ENCODE measurements at places on chromosomes 3 and 15.
A peak's percentile ranks its signal among the peaks of the same experiment; 100 is the strongest.

DNA sequence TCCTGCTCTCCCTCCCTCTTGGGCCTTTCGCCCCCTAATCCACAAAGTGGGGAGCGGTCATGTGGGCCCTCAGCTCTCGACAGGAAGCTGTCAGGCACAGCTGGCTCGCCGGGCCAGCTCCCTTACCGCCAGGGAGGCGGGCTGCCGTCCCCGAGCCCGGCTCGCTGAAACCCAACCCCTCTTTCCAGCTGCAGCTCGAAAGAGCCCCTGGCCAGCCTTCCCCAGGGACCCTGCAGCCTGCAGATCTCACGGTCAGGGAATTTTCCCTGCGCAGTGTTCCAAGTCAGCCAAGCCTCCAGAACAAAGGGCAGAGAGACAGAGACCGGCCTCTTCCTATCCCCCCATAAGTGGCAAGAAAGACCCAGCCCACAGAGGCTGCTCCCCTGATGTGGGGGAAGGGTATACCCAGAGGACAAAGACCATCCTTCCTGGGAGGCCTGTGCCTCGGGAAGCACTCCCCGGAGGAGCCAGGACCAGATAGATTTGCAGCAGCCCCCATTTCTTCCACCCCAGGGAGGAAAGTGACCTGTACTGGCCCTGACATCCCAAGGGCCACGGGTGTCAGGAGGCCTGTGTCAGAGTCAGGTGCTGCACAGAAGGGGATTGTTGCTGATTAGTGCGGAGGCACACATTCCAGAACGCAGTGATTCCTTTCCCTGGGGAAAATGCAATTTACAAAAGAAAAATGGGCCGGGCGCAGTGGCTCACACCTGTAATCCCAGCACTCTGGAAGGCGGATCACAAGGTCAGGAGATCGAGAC, 32.6 kb downstream of the MAGEF1 start:
- no peak for DNase-seq

DNA sequence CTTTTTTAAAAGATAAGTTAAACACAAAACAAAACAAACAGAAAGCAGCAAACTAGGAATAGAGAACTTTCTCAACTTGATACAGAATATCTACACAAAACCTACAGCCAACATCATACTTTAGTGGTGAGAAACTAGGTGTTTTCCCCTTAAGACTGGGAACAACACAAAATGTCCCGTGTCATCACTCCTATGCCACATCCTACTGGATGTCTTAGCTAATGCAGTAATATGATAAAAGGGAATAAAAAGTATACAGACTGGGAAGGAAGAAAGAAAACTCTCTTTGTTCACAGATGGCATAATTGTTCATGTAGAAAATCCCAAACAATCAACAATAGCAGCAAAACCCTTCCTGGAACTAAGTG, 45.9 kb downstream of the TMEM45A start:
- DNase-seq, result no peak

- no peak for DNase-seq
Observed at GRCh38 chr15:72535911-72536310, 61.8 kb downstream of the ARIH1 start.

DNA sequence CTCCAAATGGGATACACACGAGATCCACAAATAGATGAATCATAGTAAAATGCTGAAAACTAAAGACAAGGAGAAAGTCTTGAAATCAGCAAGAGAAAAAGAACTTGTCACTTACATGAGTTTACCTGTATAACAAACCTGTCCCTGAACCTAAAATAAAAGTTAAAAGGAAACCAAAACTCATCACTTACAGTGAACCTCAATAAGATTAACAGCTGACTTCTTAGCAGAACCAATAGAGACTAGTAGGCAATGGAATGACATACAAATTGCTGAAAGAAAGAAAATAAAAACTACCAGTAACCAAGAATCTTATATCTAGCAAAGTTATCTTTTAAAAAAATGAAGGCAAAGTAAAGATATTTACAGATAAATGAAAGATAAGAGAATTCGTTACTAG, 27.4 kb downstream of the SEC22A start:
- DNase-seq, result no peak

DNA sequence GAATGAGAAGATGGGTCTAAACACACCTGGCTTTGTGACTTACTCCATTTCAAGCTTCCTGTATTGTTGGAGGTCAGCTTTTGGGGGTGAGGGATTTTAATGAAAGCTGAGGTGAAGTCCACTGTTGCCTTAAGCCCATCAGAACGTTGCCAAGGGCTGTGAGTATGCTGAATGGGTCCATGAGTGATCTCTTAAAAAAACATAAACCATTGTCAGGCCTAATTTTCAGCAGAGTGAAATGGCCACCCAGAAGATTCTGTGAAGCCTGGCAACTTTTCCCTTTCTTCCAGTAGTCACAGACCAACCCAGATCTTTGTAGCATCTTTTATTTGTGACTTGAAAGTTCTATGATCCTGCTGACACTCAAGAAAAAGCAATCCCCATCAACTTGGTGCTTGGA, 87.0 kb downstream of the SMAD3 start:
- DNase-seq, result no peak

- no peak for DNase-seq
Observed at GRCh38 chr3:24407980-24408680, 86.5 kb downstream of the THRB start.

GRCh38 chr3:52190294-52191074, 7.5 kb upstream of the ALAS1 start:
- DNase-seq, result no peak

GRCh38 chr15:77568973-77569728, 63.6 kb downstream of the LINGO1 start:
- DNase-seq, result no peak

DNA sequence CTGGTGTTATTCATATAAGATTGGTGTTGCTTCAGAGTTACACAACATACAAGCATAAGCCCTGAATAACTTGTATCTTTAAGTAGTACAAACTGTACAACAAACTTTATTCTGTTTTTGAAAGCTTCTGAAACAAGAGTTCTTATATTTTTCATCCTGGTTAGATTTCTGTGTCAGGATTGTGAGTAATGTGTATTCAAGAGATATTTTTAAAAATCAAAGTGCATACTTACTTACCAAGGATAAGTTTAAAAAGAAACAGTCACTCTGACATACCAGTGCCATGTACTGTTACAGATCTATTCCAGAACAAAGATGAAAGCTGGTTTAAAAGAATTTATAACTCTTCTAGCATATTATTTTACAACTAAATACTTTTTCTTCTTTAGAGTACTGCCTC, 755.1 kb downstream of the ZPLD1 start:
- no peak for DNase-seq

DNA sequence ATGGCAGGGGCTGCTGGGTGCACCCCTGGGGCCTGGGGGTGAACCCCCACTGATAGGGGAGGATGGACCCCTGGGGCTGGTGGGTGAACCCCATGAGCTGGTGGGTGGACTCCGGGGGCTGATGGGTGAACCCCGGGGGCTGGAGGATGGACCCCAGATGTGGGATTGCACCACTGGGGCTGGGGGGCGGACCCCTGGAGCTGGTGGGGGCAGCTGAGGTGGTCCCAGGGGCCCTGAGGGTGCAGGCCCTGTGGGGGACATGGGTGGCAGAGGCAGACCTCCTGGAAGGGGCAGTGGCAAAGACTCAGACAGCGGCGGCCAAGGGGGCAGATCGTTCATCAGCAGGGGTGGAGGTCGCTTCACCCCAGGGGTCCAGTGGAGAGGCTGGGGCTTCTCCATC, 17.4 kb upstream of the TXNRD3 start:
- DNase-seq, result no peak

- no peak for DNase-seq
Observed at GRCh38 chr3:189883113-189883753, 237.5 kb downstream of the P3H2 start.

DNA sequence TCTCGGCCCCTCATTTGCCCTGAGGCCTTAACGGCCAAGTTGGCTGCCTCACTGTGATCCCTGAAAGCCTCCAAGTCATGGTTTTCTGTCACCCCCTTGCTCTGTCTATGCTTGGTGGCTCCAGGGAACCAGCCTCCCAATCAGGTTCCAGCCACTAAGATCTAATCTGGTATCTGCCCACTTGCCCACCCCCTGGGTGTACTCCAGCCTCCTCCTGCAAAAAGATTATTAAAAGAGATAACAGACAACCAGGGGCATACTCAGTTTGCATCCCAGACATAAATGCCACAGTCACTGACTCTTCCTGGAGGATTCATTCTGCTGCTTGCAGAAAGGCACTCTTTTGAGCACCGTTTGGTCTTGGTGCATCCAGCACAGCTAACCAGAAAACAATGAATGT, 103.9 kb downstream of the NTRK3 start:
- no peak for DNase-seq

- no peak for DNase-seq
Observed at GRCh38 chr3:58204720-58205119, 6.1 kb downstream of the DNASE1L3 start.

DNA sequence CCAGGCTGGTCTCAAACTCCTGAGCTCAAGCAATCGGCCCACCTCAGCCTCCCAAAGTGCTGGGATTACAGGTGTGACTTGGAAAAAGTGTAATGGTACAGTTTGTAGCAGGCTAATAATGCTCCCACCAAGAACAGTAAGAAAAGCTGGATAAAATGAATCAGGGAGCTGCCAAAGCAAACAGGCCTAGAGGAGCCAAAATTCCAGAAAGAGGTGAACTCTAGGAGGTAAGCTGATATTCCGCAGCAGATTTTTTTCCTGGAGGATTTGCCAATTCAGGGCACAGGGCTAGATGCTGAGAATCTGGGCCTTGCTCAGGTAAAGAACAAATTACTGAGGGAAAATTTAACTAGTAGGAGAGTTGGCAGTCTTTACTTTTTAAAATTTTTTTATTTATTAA, 11.0 kb upstream of the PCYT1A start:
- DNase-seq, result no peak

GRCh38 chr3:173660645-173661299, 263.2 kb downstream of the NLGN1 start:
- DNase-seq, result no peak

DNA sequence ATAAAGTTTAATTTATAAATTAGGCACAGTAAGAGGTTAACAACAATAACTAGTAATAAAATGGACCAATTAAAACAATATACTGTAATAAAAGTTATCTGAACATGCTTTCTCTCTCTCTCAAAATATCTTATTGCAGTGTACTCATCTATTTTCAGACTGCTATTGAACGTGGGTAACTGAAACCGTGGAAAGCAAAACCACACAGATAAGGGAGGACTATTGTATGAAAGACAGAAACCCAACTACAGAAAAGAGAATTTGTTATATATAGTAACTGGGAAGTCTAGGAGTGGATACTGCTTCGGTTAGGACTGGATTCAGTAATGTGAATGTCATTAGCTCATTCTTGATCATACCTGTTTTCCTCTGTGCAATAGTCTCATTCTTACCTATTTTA, 119.3 kb upstream of the DAZL start:
- no peak for DNase-seq

- DNase-seq, result no peak
Observed at GRCh38 chr15:51425517-51426040, 84.1 kb downstream of the GLDN start.

- DNase-seq, result no peak
Observed at GRCh38 chr15:95816591-95816990, 513.9 kb upstream of the NR2F2 start.

DNA sequence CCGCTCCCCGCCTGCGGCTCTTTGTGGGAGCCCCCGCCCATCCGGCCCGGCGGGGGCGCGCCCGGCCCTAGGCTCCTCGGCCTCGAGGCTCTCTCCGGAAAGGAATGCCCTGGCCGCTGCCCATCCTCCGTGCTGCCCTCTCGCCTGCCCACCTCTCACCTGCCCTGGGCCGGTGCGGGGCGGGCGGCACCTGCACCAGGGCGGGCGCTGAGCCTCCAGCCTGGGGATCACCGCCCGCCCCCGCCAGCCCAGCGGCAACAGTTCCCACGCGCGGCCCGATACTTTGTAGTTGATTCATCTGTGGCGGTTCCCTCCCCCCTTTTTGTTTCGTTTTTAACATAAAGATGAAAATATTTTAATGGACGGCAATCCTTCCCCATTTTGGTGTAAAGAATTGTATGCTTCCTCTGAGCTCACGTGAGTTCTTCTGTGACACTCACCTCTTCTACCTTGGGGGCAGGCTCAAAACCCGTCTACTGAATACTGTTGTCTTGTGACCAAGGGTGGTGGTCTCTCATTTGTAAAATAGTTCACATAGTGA, 1.9 kb downstream of the KLF13 start:
- no peak for DNase-seq

GRCh38 chr3:72891053-72891855, 3.4 kb downstream of the GXYLT2 start:
- DNase-seq, result no peak

- DNase-seq, result peak; percentile 80
Observed at GRCh38 chr15:26179906-26180305, 316.8 kb upstream of the ATP10A start.

DNA sequence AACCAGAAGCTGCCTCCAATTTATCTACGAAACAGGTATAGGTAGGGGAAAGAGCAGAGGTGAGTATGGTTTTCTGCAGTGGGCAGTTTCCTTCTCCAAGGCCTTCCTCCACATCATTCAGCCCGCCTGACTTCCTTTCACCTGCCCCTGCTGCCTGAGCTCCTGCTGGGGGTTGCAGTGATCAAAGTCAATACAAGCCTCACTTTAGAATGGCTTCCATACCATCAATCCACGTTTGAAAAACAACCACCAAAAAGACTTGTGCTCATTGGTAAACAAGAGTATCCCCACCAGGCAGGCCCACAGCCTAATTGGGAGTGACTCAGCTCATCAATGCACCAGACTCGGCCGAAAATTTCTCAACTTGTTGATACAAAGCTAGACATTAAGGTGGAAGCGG, 159.9 kb downstream of the MAGI1 start:
- peak; percentile 30 for DNase-seq

DNA sequence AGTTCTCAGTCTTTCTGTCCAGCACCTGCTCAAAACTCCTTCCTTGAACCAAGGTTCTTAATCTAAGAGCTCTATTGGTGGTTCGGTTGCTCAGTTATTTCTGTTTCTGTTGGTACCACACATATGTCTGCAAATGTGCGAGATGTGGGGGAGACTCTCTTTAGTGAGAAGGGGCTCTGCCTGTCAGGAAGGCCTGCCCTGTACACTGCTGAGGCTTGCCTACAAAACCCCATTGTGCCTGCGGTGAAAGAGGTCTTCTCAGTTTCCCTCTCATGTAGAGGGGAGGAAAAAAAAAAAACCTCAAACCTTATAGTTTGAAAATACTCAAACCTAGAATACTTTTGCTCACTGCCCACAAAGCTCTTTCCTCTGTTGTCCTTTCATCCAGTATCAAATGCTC, 142.4 kb downstream of the CLSTN2 start:
- no peak for DNase-seq

DNA sequence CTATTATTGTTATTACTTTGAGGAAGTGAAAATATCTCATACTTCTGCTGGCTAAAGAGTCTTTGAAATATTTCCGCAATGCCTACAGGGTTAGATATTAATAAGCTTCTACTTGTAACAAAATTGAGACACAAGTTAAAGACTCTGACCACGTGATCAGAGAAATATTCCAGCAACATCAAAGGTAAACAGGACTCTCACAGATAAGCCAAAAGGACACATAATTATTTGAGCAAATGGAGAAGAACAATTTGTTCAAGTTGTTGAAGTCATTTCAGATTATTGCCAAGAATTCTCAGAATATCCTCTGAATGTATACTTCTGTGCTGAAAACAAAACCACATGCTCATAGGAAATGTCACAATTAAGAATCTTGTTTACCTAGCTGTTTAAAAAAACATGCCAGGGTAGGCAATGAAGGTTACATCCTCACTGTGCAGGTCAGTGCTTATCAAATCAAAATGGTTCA, 225.8 kb upstream of the ALCAM start:
- no peak for DNase-seq
